ENCODE measurements at places on chromosomes 1 and 21.

GRCh38 chr1:214637722-214638458 is 34.9 kb downstream of the CENPF start:
- no peak for DNase-seq

GRCh38 chr21:39106881-39107462 is 76.3 kb downstream of the PSMG1 start:
- DNase-seq: no peak

GRCh38 chr1:224730540-224730939 is 114.4 kb downstream of the CNIH3 start:
- DNase-seq: no peak

- no peak for DNase-seq
These were observed 2.2 kb downstream of the CAMK1G start for GRCh38 chr1:209585672-209586071.

DNA sequence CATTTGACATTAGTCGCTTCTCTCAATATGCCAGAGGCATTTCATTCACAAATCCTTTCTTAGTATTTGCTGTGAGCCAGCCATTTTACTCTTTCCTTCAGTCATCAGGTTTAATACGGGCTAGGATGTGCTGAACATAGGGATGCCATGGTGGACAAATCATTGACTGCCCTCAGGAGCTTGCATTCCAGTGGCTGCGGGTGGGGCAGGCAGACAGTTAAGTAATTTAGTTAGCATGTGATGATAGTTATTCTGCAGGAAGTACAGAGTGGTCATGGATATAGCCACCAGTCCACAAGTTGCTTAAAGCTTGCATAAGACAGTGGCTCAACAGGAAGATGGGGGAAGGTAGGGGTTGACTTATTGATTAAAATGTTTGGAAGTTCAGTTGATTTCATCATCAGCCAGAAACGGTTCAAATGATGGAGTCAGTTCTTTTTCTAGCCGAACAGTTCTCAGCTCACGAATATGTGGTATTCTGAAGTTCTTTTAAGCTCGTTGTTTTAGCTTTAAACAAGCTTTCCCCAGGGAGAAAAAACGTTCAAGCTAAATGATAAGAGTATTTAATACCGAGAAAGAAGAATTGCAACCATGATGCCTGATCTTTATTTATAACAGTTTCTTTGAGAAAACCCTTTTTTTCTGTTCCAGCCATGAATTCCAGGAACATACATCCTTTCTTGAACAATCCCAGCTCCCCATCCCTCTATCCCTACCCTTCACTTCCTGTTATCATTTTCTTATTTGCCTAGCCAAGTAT is 1.4 kb downstream of the SLC22A15 start:
- no peak for DNase-seq

GRCh38 chr1:63014267-63014666 is 230.3 kb downstream of the ATG4C start:
- no peak for DNase-seq

GRCh38 chr1:49028396-49028795 is 251.7 kb upstream of the BEND5 start:
- no peak for DNase-seq

DNA sequence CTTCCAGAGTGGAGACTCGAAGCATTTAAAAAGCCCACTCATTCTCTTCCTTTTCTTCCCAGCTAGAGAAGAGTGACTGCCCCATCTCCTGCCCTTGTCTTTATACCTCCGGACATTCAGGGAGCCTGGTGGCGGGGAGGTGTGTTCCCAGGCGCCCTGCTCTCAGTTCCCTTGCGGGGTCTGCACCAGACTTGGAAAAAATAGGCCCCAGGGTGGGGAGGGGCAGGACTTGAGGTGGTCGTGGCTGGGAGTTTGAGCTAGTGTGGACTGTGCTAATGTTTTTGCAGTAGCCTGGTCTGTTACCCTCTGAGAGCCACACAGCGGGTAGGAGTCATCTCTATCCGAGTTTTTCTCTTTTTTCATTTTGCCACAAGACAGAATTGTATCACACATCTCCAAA is 139.1 kb downstream of the PEX14 start:
- DNase-seq: no peak

- DNase-seq: no peak
These were observed 5.1 kb downstream of the LAMB3 start for GRCh38 chr1:209647156-209647555.

DNA sequence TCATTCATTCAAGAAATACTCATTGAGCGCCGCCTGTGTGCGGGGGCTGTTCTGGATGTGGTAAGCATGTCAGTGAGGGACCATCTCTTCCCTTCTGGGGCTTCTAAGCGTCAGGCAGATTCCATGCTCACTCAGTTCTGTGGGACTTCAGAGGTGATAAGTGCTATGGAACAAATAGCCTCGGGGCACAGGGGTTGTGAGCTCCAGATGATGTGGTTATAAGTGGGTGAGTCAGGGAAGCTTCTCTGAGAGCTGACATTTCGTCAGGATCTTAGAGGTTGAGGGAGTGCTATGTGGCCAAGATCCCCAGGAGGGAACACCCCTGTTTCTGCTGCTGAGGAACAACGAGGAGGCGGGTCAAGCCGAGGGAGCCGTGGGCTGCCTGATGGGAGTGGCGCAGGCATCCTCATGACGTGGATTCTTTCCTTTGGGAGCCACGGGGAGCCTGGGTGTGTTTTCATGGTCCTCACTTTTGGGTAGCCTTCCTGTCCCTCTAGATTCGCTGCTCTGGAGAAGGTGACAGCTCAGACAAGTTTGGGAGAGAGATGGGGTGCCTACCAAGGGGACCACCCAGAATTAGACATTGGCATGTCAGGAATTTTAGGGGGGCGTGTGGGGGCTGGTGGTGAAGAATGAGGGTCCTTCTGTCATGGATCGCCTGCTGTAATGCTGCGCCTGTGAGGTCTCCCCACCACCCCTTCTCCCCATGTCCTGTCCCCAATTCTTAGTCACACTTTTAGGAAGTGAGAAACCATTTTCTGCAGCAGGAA is 38.5 kb downstream of the HUNK start:
- DNase-seq: no peak

- DNase-seq: no peak
These were observed 4.4 kb downstream of the LCE2C start for GRCh38 chr1:152679459-152679858.

DNA sequence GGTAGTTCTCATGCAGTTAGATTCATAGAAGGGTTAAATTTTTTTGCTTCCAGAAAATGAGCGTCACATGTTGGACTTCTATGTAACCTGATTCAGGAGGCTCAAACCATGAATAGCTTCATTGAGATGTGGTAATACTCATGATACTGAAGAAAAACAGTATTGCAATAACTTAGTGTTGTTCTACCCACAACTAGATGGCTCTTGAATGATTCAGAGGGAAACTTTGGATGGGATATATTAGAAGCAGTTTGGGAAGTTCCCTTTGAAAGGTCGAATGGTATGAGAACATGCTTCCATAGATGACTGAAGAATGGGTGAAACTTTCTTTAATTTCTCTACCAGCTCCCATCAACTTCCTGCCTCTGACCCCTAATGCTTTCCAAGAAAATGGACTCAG is 211.7 kb upstream of the PTGFR start:
- DNase-seq: no peak

- DNase-seq: no peak
These were observed 101.6 kb downstream of the TLR5 start for GRCh38 chr1:223041481-223041880.

- no peak for DNase-seq
These were observed 457.0 kb downstream of the USP25 start for GRCh38 chr21:16186742-16187141.

DNA sequence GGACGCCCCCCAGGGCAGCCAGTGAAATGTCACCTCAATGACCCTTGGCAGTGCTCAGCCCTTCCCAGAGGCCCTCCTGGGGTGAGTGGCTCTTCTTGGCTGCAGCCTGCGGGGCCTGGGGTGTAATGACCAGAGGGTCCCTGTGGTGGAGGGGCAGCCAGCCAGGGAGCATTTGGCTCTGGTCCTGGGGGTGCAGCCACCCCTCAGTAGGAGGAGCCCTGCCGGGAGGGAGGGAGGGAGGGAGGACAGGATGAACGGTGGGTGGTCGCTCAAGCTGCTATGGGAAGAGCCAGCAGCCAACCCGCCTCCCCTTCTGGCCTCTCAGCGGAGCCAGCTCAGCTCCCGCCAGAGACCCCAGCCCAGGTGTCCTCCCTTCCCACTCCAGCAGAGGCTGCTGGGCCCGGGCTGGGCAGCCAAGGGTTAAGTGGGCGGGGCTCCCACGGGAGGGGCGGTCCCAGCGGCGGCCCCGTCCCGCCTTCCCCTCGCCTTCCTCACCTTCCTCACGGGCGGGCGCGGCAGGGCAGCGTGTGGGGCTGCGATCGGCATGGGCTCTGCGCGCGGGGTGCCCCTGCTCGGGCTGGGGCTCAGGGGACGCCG is 9.0 kb upstream of the PLCH2 start:
- DNase-seq: no peak

DNA sequence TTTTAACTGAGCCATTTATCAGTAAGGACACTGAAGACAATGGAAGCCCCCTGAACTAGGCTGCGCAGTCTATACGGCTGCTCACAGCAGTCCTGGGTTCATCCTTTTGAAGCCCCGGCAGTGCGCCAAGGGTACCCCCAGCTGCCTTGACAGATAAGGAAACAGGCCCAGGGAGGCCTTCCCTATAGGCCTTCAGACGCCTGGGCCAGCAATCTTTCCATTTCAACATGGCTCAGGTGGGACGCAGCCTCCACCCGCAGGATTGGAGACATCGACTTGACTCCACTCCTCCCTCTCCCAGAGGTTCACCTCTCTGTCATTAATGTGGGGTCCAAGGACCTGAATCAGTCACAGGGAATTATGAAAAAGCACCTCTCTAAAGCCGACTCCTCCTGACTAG is 2.8 kb upstream of the LYPD8 start:
- no peak for DNase-seq

DNA sequence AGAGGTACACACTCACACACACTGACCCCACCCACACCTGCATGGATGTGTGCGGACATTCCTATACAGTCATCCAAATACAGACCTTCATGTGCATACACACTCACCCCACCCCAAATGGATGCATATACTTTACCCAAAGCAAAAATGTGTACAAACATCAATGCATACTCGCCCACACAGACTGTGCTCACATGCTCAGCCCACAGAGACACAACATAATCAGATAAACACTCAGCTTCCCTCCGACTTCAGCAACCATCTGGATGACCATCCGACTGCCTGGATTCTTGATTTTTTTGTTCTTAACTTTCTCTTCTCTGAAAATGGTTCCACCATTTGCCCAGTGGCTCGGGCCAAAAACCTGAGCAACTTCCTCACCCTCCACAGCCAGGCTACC is 24.4 kb upstream of the GJB5 start:
- DNase-seq: no peak

DNA sequence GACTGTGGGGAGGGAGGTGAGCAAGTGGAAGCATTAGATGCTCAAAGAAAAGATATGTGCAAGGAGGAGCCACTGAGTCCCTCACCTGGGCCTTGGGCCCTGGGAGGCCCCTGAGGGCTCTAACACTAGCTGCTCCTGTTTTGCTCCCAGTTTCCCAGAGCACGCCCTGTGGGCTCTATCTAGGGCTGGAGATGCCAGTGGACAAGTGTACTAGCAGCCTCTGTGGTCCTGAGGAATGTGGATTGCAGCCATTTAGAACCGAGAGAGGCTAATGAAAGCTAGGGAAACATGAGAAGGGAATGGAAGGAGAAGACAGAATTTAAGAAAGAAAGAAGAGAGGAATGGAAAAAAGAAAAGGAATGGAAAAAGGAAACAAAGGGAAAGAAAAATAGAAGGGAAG is 10.0 kb upstream of the TBX15 start:
- no peak for DNase-seq

- DNase-seq: no peak
These were observed 293.8 kb upstream of the POU3F1 start for GRCh38 chr1:38340409-38340808.

- DNase-seq: no peak
These were observed 177.7 kb downstream of the KIF26B start for GRCh38 chr1:245332513-245332912.

DNA sequence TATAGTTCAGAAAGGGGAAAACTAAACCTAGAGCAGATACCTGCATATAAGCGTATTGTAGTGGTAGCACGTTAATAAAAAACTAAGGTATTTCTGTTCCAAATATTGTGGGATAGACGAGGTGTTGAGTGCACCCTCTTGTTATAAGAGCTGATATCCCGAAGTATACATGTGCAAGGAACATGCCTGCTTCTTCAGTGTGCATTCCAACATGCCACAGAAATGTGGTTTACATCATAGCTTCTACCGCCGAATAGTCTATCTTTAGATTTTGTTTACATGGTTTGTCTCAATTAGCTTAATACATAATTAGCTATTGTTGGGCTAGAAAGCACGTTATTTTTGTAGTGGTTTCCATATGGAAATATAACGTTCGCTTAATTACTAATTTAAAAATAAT is 2.2 kb downstream of the CHRM3 start:
- DNase-seq: no peak

DNA sequence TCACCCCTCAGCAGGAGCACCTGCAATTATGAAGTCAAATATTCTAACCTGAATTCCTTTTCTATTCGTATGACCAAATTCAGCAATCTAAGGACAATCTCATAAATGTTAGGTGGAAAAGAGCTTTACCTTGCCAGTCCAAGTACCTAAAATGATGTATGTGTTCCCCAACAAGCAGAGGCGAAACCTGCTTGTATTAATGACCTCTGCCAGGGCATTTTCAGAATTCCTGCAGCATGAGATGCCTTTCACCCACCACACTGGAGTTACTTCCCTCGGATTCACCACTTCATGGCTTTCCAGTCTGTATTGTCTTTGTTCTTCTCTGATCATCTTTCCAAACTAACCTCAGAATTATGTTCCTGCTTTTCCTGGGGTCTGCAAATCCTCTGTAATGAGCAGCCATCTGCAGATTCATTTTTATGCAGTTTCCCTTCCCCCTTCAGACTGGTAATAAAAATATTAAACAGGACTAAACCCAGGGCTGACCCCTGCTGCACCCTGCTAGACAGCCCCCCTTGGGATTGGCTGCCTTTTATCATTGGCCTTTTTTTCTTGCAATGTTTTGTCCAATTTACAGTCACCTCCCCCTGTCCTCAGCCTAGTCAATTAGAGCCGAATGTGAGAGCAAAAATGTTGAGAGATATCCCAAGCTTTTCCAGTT is 26.6 kb upstream of the CASQ2 start:
- DNase-seq: no peak

DNA sequence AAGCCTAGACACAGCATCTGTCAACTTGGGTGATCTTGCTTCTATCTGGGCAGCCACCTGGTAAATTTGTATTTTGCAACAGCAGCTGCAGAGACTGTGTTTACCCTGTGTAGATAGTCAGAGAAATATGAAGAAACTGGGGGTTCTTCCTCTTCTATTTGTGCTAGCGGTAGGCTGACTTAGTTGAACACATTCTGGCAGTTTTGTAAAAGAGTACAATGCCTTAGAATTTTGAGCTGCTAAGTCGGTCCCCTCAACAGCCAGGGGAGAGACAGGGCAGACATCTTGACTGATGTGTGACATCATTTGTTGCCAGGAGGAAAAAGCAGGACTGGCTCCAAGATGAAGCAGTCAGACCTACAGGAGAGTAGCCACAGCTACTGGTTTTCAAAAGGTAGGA is 53.7 kb downstream of the KCNJ6 start:
- no peak for DNase-seq
